ENCODE measurements at places on chromosomes 3 and 15.

DNA sequence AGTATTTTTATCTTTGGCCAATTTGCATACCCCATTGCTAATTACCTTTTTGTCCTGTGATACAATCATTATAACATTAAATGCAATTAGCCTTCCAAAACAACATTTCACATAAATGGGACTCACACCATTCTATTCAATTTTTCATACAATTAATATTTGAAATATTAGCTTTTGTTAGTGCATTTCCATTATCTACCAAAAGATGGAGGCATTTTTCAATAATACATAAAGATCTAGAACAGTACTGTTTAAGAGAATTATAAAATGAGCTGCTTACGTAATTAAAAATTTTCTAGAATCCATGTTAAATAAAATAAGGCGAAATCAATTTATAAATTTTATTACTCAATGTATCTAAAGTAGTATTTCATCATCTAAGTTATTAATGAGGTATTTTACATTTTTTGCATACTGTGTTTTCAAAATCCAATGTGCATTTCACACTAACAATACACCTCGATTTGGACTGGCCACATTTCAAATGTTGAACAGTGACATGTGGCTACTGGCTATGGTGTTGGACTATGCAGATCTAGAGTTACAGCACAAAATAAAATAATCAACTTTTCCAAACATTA is 74.3 kb downstream of the TJP1 start:
- no peak for DNase-seq

GRCh38 chr15:81336568-81336967 is 12.6 kb upstream of the STARD5 start:
- no peak for DNase-seq

DNA sequence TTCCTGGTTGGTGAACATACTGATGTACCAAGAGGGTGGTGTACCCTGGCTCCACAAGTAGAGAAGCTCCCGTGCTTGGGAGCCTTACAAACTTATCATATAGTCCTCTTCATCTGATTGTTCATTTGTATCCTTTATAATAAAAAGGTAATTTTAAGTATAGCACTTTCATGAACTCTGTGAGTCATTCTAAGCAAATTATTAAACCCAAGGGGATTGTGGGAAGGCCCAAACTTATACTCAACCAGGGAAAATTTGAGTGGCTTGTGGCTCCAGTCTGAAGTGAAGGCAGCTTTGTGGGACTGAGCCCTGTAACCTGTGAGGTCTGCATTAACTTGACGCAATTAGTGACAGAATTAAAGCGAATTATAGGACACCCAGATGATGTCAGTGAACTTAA is 29.0 kb downstream of the TTBK2 start:
- no peak for DNase-seq

DNA sequence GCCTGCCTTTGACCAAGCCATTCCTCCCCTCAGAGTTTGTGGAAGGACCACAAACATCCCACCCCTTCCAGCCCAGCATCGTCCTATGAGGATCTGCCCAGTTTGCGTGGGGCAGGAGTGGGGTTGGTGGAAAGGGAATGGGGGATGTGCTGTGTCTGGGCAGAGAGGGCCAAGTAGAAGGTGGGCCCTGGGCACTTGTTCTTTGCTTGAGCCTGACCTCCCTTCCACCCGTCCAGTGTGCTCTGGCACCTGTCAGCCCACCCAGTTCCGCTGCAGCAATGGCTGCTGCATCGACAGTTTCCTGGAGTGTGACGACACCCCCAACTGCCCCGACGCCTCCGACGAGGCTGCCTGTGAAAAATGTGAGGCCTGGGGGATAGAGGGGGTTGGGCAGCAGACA is 10.3 kb downstream of the SPINT1 start:
- DNase-seq = no peak

DNA sequence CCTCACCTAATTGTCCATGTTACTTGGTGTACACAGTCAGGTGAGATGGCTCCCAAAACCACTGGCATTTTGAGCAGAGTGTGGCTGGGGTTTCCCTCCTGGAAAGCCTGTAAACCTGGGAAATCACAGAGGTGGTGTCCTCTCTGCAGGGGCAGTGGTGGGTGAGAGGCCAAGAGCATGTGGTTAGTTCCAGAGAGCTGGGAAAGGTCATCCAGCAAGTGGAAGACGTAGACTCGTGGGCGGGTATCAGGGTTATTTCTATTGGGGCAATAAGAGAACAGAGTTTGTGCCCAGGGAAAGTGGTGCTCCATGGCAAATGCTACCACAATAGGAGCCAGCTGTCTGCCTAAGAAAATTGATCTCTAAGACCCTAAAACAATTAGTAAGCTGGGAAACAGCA is 44.6 kb upstream of the LIMD1 start:
- no peak for DNase-seq

- DNase-seq = no peak
These were observed 204.2 kb upstream of the PROK2 start for GRCh38 chr3:71989165-71989564.

DNA sequence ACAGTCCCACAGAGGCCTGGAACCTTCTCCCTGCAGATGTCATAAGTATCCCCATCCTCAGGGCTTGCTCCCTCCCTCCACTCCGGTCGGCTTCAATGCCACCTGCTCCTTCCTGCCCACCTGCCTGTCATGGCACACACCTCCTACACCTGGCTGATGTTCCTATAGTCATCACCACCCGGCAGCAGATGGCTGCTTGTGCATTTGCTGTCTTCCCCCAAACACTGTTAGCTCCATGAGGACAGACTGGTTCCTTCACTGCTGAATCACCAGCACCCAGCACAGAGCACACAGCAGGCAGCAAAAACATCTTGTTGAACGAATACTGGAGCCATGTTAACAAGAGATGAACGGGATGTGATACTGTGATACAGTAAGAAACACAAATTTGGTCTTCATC is 14.8 kb downstream of the TARS3 start:
- no peak for DNase-seq

DNA sequence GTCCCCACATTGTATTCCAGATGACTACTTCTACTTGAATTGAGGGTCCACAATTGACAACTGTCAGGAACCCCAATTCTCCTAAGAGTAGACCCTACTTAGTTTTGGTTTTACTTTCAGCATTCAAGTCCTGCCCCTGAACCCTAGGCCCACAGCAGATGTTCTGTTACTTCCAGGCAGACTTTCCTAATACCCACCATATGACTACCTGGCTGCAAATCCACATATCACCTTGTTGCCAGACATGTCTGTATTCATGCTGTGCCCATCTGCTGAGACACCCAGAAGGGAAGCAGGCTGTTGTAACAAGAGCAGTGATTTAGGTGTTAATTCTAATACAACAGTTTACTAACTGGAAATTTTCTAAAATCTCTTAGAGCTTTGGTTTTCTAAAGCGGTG is 235.1 kb upstream of the CCDC54 start:
- no peak for DNase-seq

DNA sequence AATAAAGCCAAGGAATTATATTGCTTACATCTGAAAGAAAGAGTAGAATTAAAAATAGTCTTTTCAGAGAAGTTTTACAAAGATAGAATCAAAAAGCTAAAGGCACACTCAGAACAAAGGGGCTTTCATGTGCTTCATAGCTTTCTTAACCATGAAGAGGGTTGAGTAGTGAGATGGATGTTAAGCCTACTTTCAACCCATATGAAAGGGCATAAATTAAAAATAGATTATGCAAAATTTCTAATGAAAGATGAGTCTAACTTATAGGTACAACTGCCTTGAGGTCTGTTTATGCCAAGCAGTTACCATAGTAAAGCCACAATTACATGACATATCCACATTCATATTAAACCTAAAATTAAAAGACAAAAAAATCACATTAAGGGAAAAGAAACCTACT is 223.3 kb upstream of the ARHGEF26 start:
- no peak for DNase-seq

GRCh38 chr15:33068007-33068481 is 126.5 kb downstream of the FMN1 start:
- DNase-seq = no peak

Data from stimulated activated CD4-positive, alpha-beta T cell treated with anti-CD3 and anti-CD28 coated beads, TNF-alpha, amount 100 ng/mL, for 4 hours (primary cell).